Stimulated activated CD8-positive, alpha-beta memory T cell treated with anti-CD3 and anti-CD28 coated beads, Interleukin-7, amount 100 ng/mL, for 1 hour (primary cell): ENCODE measurements at places on chromosomes 5 and 9.
A peak's percentile ranks its signal among the peaks of the same experiment; 100 is the strongest.

GRCh38 chr9:7507566-7508270, 291.9 kb downstream of the DMAC1 start:
- no peak for DNase-seq

GRCh38 chr9:107730666-107731065, 241.1 kb upstream of the KLF4 start:
- DNase-seq, result no peak

DNA sequence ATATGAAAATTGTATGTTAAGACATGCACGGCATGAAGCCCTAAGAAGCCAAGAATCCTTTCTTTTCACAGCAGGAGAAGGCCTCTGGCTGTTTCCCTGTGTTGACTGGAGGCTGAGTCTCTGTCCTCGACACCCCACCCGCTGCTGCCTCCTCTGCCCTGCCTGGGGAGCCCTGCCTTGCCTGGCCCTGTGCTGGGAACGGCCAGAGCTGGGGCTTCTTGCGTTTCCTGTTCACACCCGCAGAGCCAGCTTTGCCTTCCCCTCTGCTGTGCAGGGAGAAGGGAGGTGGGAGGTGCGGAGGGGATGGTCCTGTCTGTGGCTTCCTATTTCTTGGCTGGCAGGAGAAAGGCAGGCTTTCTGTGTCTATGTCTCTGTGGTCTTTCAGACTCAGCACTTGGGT, 6.9 kb upstream of the GMCL2 start:
- no peak for DNase-seq

DNA sequence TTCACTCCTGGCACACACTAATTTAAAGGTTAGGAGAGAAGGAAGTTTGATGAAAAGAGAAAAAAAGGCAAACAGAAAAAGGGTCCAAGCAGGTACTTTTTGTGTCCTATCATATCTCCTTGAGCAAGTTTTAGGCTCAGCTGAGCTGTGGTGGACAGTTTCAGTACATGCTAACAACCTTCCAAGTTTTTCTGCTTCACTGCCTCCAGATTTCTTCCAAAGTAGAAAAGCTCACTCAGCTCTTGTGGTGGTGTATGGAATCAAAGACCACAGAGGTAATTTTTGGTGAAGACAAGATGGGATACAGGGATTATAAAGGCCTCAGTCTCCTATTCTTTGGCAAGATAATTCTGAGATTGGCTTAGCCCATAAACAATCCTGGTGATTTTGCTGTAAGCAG, 921.8 kb downstream of the NR2F1-AS1 start:
- DNase-seq, result no peak

DNA sequence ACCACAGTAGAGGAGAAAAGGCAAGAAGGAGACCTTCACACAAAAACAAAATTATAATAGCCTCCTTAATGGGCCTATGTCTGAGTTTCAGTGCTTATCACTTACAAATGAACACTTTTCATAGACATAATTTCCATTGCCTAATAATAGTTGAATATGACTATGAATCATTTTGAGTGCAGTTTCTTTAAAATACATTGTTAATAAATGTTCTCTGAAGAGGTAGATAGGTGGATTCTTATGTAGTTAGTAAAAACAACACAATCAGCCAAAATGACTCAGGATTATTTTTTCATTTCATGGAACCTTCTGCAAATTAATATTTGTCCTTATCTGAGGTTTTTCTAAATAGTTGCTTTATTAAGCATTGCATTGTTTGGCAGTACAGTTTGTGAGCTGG, 45.6 kb downstream of the DAPK1 start:
- no peak for DNase-seq

GRCh38 chr9:111148052-111149017, 110.1 kb upstream of the LPAR1 start:
- no peak for DNase-seq

- no peak for DNase-seq
Measured at GRCh38 chr9:131204285-131204684, 72.0 kb downstream of the FAM78A start.

GRCh38 chr5:60722416-60722815, 22.4 kb upstream of the DEPDC1B start:
- no peak for DNase-seq

GRCh38 chr5:122921826-122922225, 76.4 kb downstream of the SNX24 start:
- no peak for DNase-seq

DNA sequence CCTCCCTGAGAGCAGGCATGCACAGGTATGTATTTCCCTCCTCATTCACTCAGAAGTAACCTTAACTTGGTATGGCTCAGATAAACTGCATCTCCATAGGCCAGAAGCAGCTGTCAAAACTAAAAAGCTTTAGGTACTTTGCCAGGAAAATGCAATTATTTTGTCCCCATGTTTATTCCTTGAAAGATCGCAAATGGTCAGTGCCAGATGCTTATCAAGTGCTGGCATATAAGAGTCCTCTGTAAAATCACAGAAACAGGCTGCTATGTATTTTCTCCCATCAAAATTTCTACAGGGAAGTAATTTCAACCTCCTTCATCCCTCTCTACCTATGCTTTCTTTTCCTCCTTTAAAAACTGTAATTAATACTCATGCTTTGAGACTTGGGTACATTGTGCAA, 12.7 kb downstream of the PCDHAC2 start:
- DNase-seq, result no peak

DNA sequence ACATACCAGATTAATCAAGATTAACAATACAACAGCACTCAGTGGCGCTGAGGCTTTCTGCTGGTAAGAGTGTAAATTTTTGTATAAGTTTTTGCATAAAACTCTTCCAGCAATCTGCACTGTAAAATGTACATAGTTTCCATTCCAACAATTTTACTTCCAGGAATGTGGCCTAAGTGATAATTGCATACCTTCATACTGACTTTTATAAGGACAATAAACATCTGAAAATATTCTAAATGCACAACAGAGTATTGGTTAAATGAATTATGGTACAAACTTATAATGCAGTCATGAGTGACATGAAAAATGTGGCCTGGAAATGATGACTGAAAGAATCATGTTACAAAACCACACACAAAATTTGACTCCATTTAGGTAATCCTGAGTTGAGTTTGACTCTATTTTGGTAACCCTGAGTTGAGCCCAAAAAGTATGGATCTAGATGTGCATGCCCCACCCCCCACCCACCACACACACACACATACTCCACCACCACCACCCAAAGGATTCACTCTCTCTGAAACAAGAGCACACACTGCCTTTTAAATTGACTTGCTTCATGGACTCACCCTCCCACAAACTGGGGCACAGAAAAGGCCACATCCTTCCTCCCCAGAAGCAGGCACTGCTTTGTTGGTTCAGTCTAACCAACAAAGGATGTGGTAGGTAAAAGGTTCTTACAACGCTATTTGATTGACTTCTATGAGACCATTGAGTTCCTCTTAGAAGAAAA, 137.6 kb downstream of the SUSD1 start:
- peak; percentile 23 for DNase-seq

GRCh38 chr5:132377738-132378137, 8.2 kb downstream of the SLC22A5 start:
- no peak for DNase-seq

GRCh38 chr5:126454535-126454934, 31.3 kb downstream of the GRAMD2B start:
- DNase-seq, result no peak

GRCh38 chr5:118918232-118918631, 70.1 kb downstream of the DTWD2 start:
- no peak for DNase-seq

GRCh38 chr5:143733665-143734455, 78.1 kb upstream of the HMHB1 start:
- no peak for DNase-seq

DNA sequence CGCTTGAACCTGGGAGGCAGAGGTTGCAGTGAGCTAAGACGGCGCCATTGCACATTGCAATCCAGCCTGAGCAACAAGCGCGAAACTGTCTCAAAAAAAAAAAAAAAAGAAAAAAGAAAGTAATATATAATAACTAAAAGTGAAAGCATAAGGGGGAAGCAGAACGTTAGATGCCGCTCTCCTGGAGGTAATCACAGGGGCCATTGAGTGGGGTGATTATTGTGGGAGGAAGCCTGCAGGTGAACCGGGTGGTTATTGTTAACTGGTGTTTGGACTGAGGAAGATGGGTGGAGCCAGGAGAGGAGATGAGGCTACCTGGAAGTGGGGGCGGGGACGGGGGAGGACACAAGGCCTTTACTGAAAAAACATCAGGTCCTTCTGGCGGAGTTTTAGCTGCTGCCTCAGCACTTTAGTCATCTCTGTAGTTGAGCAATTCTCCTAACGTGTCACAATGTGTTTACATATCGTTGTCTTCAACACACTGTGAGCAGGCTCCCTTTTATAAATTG, 5.3 kb upstream of the TJP2 start:
- DNase-seq, result no peak

GRCh38 chr9:130215341-130216119, 43.3 kb downstream of the NCS1 start:
- no peak for DNase-seq

DNA sequence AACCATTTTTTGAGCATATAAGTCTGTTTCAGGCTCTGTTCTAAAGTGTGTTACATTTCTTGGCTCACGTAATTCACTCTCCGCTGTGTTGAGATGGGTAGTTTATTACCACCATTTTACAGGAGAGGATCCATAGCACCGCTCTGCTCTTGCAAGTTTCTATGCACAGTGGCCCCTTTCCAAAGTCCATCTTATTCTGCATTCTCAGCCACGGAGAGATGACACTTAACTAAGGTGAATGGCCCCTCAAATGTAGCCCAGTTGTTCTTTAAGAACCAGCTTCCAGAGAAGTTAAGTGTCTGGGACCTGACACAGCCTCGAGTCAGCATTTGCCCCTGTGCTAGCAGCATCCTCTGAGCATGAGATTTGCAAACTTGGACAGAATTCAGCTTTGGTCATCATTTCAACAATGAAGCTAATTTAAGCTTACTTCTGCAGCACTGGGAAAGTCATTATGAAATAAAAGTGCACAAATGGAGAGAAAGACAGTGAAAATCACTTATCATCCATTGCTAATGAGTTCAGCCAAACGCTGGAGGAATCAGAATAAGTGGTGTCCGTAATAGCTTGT, 61.9 kb downstream of the FAM78A start:
- no peak for DNase-seq

DNA sequence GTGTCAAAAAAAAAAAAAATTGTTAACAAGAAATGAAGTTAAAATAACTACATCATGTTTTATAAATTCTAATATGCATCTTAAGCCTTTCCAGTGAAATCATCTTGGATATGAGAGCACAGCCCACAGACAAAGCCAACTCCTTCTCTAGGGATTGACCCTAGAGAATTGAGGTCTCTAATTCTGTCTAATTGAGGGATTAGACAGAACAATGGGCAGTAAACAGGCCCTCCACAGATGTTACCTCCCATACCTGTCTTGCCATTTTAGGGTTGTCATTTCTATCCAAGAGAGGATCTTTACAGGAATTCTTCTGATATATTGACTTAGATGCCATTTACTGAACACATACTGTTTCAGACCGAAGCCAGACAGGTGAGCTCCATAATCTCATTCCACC, 42.3 kb downstream of the NSG2 start:
- no peak for DNase-seq

DNA sequence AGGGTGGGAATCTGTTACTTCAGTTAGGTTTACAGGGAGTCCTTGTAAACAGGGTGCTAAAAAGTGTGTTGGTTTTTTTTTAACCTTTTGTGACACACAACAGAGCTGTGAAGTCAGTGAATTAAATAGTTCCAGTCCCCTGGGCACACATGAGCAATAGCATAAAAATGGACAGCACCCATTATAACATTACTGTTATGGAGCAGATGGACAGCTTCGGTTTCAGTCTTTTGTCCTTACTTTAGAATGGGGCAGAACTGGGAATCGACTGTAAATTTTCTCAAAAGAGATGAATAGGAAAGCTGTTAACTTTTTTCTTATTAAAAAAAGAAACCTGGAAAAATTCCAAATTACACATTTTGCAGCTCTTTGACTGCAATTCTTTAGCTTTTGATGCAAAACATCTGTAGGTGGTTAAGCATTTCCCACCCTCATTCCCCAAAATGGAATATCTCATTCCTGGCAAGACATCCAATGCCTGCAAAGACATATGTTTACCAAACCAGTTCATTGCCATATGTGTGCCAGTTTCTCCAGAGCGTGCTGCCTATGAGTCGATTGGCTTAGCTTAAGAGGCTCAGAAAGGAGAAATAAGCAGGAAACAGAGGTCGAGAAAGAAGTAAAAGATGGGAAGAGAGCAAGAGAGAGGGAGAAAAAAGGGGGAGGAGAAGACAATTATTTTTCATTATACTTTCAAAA, 212.3 kb upstream of the TMEM161B start:
- DNase-seq, result no peak

DNA sequence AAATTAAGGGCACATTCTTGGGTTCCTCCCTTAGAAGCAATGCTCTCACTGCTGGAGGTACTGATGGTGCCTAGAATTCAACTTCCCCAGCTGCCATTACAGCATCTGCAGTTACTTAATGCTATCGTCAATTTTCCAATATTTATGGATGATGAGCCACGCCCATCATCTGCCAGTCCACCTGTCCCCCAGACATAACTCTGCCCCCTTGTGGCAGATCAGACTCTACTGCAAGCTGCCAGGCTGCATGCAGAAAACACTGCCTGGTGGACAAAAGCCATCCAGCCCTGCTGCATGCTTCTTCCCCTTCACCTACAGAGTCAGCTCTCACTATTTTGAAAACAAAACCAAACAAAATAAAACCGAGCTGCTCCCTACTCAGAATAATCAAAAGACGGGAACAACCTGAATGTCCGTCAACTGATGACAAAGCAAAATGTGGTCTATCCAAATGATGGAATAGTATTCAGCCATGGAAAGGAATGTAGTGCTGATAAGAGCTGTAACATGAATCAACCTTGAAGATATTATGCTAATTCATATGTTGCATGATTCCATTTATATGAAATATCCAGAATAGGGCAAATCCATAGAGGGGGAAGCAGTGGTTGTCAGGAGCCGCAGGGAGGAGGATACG, 66.4 kb downstream of the RETREG1 start:
- no peak for DNase-seq

- no peak for DNase-seq
Measured at GRCh38 chr9:4864234-4864661, 71.5 kb downstream of the RCL1 start.

- no peak for DNase-seq
Measured at GRCh38 chr5:135040333-135041144, 6.5 kb upstream of the PITX1 start.
